ENCODE measurements at places on chromosomes 2 and 18. TPM values are rescaled to one million over a fixed set of nuclear protein-coding genes. Genes with fewer than 3 reads are reported as not detected.

The UNC80 gene
- not detected for total RNA-seq

The NXPH2 gene
- total RNA-seq, result not detected

The B4GALT6 gene
- 9.8 TPM for total RNA-seq

The GFPT1 gene
- 144 TPM for total RNA-seq

The KIAA2012 gene
- not detected for total RNA-seq

The DES gene
- 0.70 TPM for total RNA-seq

The ASB18 gene
- total RNA-seq, result not detected

The IGFBP5 gene
- total RNA-seq, result 500 TPM

The KATNAL2 gene
- 9.3 TPM for total RNA-seq
